ENCODE measurements at places on chromosomes 5 and 9.
A peak's percentile ranks its signal among the peaks of the same experiment; 100 is the strongest.

GRCh38 chr5:119367502-119368237, 11.9 kb downstream of the TNFAIP8 start:
- peak; percentile 73 for DNase-seq

GRCh38 chr9:27276193-27277030, 20.5 kb downstream of the EQTN start:
- peak; percentile 67 for DNase-seq

GRCh38 chr9:136297016-136297691, 6.7 kb downstream of the CCDC187 start:
- peak; percentile 92 for DNase-seq

GRCh38 chr5:145585-146323, 45.5 kb upstream of the LRRC14B start:
- no peak for DNase-seq

DNA sequence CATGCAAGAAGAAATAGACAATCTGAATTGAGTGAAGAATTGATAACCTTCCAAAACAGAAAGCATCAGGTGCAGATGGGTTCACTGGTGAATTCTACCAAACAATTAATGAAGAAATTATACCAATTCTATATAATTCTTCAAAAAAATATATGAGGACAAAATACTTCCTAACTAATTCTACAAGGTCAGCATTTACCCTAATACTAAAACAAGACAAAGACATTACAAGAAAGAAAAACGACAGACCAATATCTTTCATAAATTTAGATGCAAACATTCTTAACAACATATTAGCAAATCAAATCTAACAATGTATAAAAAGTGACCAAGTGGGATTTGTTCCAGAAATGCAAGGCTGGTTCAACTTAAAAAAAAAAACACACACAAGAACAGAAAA, 183.9 kb downstream of the BARX1 start:
- DNase-seq, result no peak

- no peak for DNase-seq
Observed at GRCh38 chr9:89410641-89411350, 87.1 kb downstream of the SEMA4D start.

DNA sequence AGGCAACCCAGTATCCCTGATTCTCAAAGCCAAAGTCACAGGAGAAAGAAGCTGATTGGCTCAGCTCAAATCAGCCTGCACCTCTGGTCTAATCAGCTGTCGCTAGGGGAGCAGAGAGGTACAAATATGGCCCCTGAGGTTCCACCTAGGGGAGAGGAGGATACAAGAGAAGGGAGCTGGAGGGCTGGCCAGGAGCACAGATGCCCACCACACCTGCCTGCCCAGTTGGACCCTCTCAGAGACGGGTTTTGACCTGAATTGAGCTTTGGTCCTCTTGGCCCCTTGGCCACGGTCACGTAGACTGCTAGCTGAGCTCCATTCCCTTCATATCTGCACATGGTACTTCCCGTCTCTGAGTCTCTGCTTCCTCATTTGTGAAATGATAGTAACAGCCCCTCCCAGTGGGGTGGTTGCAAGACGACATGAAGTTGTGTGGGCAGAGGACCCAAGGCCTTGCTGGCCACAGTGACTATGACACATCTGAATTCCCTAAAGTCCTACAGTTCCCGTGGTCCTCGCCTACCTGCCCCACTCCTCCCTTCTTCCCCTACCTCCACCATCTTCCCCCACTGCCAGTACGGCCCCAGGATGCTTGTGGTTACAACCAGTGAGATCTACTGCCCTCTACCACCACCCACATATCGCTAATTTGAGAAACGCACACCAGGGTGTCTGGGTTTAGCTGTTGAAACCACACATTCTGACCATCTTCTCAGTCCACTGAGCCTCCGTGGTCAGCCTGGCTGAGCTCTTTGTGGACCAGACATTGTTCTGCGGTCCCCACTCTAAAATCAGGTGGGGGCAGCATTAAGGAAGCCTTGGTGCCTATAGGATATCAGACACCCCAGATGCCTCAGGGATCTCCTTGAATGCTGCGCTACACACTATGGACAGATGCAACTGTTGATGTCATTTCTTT, 60.3 kb upstream of the NEK6 start:
- DNase-seq, result no peak

DNA sequence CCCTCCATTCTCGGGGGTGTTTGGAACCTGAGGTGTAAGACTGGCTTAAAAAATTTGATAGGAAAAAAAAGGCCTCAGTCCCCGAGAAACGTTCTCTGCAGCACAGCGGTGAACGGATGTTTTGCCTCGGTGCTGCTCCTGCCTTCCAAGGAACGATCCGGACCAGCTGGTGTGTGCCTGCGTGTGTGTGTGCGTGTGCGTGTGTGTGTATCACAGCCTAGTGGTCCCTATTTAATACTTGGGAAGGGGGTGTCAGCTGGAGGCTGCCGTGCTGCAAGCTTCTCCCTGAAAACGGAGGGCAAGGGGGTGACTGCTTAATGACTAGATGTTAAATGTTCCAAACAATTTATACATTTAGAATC, 76.9 kb downstream of the LHX2 start:
- DNase-seq, result no peak

DNA sequence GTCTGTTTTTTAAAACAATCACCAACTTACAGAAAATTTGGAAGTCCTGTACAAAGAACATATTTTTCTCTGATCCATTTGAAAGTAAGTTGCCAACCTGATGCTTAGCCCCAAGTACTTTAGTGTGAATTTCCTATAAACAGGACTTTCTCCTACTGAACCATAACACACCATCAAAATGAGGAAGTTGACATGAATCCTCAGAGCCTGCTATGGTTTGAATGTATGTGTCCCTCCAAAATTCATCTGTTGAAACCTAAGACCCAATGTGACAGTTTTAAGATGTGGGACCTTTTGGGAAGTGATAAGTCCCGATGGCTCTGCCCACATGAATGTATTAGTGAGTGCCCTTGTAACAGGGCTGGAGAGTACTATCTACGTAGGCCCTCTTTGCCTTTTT, 6.4 kb upstream of the ACOT12 start:
- no peak for DNase-seq

- no peak for DNase-seq
Observed at GRCh38 chr5:54885636-54886035, 99.8 kb downstream of the ESM1 start.

GRCh38 chr5:176693477-176693851, 46.2 kb downstream of the TSPAN17 start:
- peak; percentile 13 for DNase-seq

- peak; percentile 86 for DNase-seq
Observed at GRCh38 chr5:73853091-73853490, 227.1 kb downstream of the ARHGEF28 start.

GRCh38 chr5:2575292-2575691, 176.2 kb downstream of the IRX2 start:
- DNase-seq, result no peak

DNA sequence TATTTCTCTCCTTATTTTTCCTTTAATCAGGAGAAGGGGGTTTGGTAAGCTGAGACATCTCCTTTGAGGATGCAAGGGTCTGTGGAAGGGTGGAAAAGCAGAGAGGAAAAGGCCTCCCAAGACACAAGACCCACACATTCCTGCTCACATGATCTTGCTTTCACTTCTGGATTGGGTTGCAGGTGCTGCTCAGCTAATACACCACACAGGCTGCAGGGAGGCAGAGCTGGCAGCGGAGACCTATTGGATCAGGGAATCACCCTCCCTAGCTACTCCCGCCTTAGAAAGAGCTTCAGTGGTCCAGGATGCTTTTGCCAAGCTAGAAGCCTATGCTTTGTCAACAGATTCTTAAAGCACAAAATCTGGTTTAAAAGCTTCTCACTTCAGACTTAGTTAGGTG, 87.6 kb upstream of the IL33 start:
- no peak for DNase-seq

DNA sequence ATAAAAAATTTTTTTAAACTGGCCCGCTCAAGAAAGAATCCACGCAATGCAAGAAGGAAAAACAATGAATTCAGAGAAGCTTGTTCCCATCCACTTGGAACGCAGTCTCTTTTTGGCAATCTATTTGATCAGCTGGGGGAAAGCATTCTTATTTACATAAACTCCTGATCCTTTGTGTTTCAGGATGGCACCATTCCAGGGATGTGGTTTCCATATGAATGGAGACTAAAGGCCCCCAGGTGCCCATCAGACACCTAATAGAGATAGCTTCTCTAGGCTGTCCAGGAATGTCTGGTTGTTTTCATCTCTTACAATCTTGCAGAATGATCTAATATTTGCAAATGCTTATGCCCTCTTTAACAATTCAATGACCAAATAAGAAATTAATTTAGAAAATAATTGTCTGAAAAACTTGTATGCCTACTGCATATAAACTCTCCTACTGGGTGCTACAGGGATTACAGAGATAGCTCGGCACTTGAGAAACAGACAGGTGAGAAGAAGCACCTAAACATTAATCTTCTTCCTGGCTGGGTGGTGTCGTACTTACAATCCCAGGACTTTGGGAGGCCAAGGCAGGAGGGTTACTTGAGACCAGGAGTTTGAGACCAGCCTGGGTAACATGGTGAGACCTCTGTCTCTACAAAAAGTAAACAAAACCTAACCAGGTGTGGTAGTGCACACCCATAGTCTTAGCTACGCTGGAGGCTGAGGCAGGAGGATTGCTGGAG, 3.0 kb upstream of the RASGRF2 start:
- peak; percentile 19 for DNase-seq

DNA sequence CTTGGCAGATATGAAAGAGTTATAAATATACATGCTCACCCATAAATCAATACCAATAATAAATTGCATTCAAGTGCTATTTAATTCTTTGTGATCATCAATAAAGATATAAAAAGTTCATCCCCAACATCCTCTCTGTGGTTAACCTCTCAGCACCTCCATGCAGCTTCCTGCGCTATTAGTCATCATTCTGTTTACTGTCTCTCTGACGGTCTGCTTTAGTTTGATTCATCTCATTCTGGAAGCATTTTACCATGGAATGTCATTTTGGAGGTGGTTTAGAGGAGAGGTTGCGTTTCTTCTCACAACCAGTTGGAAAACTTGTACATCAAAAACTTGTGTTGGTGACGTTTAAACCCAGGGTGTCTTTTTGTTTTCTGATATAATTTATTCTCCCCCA, 486.6 kb downstream of the BRINP1 start:
- DNase-seq, result no peak

DNA sequence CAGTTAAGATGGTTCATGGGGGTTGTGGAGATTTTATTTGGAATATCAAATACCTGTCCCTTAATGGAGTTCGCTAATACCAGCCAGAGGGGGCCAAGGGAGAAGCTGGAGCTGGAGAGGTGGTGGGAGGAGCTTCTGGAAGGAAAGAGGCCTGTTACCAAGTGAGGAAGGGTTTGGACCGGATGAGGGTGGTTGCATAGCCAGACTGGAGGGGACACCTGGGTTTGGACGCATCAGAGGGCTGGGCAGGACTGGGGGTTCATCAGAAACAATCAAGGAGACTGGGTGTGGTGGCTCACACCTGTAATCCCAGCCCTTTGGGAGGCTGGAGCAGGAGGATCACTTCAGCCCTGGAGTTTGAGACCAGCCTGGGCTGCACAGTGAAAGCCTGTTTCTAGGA, 111.8 kb upstream of the IER5L start:
- no peak for DNase-seq

DNA sequence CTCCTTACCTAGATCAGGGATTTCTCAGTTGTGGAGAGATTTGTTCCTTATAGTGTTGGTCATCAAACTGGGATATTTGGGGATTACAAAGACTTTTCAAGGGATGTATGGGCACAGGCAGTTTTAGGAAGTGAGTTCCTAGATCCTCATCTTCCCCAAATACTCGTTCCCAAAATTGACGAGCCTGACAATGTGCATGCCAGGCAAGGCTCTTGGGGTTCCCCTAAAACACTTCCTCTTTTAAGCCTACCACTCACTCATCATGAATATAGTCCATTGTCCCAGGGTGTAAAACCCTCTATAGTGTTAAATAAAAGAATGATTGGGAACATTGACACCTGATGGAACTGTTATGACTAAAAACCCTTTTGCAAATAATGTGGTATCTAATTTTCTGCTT, 26.4 kb downstream of the PDCD1LG2 start:
- no peak for DNase-seq
